Activated CD4-positive, CD25-positive, alpha-beta regulatory T cell (primary cell): ENCODE measurements at places on chromosomes 11 and 22.

GRCh38 chr11:79430280-79430679 is 10.6 kb downstream of the TENM4 start:
- DNase-seq = no peak

- no peak for DNase-seq
These were observed 12.1 kb upstream of the BLID start for GRCh38 chr11:122128146-122128545.

DNA sequence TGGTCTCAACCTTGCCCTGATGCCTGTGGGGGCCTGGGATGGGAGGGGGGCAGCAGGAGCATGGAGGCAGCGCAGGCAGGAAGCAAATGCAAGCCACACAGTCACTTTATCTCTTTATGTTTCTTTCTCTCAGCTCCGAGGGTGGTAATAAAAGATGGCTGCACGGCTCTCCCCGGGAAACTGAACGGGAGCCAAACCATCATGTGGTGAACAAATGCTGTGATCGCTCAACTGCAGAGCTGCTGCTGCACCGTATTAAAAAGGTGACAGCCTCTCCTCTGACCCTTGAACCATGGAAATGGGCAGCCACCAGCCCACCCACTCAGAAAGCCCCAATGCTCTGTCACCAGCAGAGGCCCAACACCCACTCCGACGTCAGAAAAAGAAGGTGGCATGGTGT is 110.0 kb downstream of the TIMP3 start:
- no peak for DNase-seq

DNA sequence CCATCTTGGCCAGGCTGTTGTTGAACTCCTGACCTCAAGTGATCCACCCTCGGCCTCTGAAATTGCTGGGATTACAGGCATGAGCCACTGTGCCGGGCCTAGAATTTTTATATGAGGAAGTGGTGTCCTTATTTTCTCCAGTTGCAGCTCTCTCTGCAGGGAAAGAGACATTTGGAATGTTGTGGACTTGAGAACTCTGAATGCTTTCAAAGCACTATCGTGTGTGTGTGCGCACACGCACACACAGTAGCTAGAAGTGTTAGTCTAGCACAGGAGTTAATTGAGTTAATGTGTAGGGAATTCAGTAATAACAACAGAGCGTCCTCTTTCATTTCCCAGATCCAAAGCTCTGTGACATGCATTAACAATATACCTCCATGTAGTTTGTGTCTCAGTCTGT is 164.0 kb upstream of the RASSF10 start:
- no peak for DNase-seq

DNA sequence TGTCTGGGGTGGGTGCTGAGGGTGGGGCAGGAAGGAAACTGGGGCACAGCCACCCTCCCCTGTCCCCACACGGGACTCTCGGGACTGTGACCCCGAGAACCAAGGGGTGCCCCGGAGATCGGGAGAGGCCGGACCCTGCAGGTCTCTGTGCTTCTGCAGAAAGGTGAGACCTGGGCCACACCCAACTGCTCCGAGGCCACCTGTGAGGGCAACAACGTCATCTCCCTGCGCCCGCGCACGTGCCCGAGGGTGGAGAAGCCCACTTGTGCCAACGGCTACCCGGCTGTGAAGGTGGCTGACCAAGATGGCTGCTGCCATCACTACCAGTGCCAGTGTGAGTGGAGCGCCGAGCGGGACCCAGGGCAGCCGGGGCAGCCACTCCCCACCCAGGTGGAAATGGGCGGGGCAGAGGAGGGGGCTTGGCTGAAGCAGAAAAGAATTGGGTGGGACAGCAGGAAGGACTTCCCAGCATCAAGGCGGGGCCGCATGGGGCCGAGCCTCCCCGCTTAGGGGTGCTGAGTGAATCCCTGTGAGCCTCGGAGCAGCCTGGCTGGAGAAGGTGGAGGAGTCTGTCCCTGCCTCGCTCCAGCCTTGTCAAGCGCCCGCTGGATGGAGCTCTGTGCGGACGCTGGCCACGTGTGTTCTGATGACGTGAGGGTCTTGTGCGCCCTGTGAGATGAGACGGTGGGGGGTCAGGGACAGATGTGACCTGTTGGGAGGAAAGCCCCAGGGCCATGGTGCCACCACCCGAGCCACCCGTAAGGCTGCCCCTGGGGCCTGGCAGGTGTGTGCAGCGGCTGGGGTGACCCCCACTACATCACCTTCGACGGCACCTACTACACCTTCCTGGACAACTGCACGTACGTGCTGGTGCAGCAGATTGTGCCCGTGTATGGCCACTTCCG is 29.3 kb upstream of the MUC5B start:
- DNase-seq = no peak

GRCh38 chr11:112033902-112034301 is 8.7 kb downstream of the DLAT start:
- no peak for DNase-seq

DNA sequence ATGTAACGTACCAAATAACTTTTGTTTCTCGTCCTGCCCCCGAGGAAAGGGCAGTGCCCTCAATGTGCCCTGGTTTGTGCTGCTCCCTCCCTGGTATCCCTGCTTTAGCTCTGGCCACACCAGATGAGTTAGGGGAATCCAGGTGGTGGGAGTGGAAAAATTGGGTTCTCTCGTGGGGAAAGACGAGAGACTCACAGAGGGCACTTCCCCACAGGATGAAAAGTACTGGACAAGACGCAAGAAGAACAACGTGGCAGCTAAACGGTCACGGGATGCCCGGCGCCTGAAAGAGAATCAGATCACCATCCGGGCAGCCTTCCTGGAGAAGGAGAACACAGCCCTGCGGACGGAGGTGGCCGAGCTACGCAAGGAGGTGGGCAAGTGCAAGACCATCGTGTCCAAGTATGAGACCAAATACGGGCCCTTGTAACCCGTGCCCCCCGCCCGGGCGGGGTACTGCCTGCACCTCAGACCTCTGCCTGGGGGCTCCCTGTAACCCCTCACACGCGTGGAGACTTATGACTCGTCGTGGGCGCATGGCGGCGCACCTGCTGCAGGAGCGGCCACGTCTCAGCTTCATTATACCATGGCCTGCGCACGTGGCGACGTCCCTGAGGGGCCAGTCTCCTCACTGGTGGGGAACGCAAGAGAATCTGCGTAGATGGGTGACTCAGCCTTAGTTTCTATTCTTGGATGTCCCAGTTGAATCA is 13.9 kb downstream of the TEF start:
- no peak for DNase-seq

GRCh38 chr11:71420455-71421241 is 27.5 kb downstream of the DHCR7 start:
- DNase-seq = no peak
